Nucleus accumbens (tissue), 56 donors: ENCODE measurements at places on chromosomes 2 and 18.

DNA sequence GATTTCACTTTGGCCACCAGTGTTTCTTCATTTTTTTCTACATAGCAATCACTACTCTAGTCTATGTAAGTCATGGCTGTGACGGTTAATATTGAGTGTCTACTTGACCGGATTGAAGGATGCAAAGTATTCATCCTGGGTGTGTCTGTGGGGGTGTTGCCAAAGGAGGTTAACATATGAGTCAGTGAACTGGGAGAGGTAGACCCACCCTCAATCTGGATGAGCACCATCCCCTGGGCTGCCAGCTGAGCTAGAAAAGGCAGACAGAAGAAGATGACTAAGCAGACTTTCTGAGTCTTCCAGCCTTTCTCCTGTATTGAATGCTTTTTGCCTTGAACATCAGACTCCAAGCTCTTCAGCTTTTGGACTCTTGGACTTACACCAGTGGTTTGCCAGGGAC is 265.0 kb upstream of the SLC8A1 start:
- DNase-seq, result no peak

DNA sequence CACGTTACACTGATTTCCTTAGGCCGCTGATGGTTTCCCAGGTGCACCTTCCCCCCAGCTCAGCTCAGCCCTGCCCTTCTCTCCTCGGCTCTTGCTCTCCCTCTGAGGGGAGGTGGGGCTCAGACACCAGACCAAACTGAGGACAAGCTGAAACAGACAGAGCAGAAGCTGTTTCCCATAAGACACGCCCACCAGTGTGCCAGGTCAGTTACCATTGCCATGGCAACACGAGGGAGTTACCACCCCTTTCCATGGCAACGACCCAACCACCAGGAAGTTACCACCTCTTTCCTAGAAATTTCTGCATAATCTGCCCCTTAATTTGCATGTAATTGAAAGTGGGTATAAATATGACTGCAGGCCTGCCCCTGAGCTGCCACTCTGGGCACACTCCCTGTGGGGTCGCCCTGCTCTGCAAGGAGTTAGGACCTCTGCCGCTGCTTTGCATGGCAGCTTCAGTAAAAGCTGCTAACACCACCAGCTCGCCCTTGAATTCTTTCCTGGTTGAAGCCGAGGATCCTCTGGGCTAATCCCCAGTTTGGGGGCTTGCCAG is 120.9 kb upstream of the SMIM21 start:
- DNase-seq, result no peak

DNA sequence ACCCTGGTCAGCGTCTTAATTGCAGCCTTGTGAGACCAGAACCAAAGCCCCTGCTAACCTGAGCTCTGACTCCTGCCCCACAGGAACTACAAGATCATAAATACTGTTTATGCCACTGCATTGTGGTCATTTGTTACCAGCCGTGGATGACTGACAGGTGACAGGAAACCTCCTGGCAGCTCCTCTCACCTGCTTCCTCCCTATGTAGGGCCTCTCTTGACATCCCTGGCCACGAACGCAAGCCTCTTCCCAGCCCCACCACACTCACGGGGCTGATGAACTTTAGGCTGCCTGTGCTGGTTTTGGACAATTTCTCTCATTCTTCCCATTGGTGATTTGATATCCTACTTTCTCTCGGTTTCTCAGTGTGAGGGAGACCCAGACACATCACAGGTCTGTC is 357.2 kb upstream of the MYT1L start:
- no peak for DNase-seq

GRCh38 chr2:158775273-158776027 is 19.7 kb upstream of the DAPL1 start:
- no peak for DNase-seq

DNA sequence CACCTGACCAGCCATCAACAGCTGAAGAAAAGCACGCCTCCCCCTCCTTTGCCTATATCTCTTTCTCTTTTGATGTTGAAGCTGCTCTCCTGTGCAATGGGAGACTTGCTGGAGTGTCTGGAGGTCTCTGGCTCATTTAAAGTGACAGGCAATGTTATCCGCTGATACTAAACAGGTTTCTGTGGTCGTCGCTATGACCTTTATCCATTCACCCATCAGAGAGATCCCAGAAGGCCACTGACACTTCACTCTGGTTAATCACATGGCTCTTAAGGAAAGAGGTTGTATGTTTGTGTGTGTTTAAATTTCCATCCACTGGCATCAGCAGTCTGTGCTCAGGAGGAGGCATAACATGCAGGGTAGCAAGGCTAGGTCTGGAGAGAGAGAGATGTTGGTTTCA is 277.3 kb downstream of the MTX2 start:
- no peak for DNase-seq

GRCh38 chr18:2304378-2305175 is 266.7 kb downstream of the METTL4 start:
- DNase-seq, result no peak

- no peak for DNase-seq
Measured at GRCh38 chr2:239778861-239779558, 246.1 kb downstream of the NDUFA10 start.

DNA sequence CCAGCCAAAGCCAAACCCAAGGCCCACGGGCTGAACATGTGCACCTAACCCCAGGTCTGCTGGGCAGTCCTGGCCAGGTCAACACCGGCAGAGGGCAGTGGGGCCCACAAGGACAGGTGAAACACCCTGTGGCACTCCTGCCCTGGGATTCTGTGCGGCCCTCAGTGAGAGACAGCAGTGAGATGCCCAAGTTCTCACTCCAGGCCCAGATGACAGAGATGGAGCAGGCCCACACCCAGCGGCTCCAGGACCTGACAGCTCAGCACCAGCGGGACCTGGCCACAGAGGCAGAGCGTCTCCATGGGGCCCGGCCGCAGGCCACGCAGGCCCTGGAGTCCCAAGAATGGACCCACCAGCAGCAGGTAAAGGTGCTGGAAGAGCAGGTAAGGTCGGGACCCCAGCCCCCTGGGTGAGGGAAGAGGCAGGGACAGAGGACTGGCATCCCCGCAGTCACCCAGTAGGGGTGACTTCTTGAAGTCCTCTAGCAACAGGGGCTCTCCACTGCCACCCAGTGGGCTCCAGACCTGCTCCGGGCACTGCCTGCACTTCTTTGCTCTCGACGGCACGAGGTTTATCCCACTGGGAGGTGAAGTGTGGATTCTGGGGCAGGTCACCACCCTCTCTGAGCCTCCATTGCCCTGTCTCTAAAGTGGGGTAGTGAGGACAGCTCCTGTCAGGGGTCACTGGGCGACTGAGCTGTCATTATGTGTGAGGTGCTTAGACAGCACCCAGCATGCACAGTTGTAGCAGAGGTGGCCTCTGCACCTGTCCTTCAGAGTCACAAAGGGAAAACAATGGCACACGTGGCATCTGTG is 8.8 kb upstream of the SNED1 start:
- DNase-seq, result no peak

DNA sequence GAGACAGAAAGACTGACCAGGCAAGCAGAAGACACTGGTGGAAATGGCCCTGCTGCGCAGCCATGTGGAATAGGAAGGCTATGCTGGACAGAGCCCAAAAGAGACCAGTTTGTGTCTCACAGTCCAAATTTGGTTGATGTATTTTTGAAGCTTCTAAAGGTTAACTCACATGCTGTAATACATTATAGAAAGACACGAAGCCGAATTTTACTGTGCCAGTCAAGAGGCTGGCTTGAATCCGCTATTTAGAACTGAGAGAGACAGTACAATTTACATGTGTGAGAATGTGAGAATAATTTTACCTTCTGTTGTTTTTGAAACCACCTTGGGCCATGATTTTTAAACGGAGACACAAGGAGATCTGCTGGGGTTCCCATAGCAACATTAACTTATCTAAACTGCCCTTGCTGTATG is 113.6 kb downstream of the METTL8 start:
- DNase-seq, result no peak

GRCh38 chr2:180101846-180102245 is 94.7 kb upstream of the CWC22 start:
- DNase-seq, result no peak

GRCh38 chr2:71547616-71548285 is 94.4 kb downstream of the DYSF start:
- no peak for DNase-seq

DNA sequence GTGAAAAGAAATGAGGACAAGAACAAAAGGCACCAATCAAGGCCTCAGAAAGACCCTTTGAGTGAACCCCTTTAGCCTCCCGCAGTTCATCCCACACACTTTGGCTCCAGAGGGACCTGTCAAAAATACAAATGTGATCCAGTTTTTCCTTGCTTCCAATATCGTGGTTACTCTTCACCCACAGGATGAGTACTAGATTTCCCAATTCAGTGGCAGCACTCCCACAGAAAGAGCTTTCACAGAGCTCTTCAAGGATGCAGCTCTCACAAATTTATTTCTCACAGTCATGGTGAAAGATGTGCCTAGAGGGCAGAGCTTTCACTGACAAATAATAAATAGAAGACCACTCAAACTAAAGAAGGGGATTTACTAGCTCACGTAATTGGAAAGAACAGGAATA is 3.0 kb upstream of the GFPT1 start:
- no peak for DNase-seq

GRCh38 chr2:152348388-152348787 is 13.4 kb downstream of the FMNL2 start:
- DNase-seq, result no peak

GRCh38 chr18:72427721-72428120 is 116.4 kb downstream of the CBLN2 start:
- no peak for DNase-seq
